GM19239 (cell line): ENCODE measurements at places on chromosomes 6 and 20.

DNA sequence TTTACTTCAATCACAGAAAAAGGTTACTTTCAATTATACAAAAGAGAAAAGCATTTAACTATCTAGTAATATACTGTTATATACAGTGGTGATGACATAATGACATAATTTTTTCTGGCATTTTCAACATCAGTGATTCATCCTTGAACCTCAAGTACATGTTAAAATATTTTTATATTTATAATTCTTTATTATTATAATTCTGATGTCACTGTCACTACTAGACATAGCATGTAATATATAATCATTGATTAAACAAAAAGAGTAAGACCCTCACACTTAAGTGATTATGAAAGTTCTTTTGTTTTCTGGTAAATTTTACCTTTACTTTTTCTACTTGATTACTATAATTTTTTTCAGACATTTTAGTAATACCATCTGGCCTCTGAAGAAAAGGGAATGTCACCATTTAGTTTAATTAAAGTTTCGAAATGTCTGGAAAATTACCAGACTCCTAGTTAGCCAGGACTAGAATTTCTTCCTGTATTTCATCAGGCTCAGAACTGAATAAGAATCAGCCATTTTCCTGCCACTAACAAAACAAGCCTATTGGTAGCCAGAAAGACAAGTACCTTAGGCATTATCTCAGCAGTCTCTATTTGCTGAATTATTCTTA lies 71.5 kb downstream of the FILIP1 start:
- DNase-seq = no peak

GRCh38 chr6:157079771-157080170 lies 243.5 kb downstream of the TMEM242 start:
- no peak for DNase-seq

GRCh38 chr6:111759836-111760785 lies 113.1 kb downstream of the FYN start:
- DNase-seq = no peak

DNA sequence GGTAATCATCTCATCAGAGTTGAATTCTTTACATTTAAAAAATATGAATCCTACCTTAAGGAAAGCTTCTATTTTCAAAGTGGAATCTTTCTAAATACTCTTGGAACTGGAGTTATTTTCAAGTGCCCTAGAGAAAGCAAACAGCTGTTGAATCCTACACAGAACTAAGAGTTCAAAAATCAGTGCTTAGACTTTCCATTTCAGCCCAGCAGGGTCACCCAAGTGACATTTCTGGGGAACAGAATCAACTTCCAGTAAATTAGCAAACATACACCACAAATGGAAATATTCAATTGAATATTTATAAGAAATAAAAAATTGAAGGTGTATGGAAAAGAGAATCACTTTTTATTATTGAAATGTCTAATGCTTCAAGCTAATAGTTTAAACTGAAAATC lies 427.7 kb upstream of the NOX3 start:
- DNase-seq = no peak

DNA sequence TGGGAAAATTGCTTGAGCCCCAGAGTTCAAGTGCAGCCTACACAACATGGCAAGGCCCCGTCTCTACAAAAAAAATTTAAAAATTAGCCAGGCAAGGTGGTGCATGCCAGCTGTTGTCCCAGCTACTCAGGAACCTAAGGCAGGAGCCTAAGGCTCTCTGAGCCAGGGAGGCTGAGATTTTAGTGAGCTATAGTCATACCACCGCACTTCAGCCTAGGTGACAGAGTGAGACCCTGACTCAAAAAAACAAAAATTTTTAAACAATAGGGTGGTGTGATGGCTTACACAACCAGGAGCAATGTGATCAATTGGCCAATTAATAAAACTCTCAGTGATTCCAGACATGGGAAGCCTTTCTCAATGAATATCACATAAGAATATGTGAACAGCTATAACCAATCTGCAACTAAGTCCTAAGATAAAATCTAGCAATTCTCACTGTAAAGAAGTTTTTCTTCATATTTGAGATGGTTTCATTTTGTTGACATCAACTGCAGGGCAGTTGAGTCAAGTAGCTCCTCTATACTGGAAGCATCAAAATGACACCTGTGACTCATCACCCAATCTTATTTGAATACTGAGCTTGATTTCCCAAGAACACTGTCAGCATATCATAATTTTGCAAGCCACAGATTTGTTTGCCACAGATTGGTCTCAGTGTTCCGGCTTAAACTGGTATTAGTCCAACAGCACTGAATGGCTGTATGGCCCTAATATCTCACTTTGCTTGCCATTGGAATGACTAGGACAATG lies 169.0 kb upstream of the GJE1 start:
- no peak for DNase-seq

- DNase-seq = peak; percentile 66
These were observed 126.9 kb downstream of the MRPL14 start for GRCh38 chr6:44000164-44000842.

DNA sequence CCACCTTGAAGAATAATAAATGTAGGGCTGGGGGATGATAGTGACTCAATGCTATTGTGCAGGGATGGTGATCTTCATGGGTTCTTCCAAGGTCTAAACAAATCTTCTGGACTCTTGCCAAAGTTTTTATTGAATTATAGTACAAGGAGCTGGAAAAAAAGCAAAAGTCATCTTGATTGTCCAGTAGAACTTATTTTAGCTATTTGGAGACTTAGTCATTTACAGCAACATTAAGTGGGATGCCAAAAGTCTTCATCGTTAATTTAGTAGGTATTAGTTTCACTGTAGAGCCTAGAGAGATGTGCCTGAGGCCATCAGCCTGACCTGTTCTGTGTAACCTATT lies 212.9 kb upstream of the TBX18 start:
- no peak for DNase-seq

- no peak for DNase-seq
These were observed 14.0 kb upstream of the TAB2 start for GRCh38 chr6:149303468-149303867.

GRCh38 chr6:5278565-5279120 lies 17.3 kb downstream of the FARS2 start:
- DNase-seq = no peak

- no peak for DNase-seq
These were observed 4.9 kb upstream of the TMEM242 start for GRCh38 chr6:157328108-157328692.

- no peak for DNase-seq
These were observed 84.3 kb downstream of the THBS2 start for GRCh38 chr6:169169375-169169774.

DNA sequence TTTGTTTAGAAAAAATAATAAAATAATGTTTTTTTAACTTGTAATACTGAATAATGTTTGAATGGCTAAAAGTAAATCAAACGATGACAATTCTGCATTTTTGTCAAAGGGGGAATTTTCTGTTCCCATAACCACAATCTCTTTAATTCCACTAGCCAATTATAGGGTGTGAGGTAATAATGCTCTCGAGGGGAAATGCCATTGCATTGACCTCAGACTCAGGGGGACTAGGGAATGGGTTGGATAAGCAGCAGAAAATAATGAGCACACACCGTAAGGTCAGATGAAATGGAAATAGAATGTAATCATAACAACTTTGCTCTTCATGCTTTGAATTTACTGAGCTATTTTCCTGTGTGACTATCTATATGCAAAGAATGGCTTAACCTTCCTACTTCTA lies 584.7 kb downstream of the RFPL4B start:
- DNase-seq = no peak

DNA sequence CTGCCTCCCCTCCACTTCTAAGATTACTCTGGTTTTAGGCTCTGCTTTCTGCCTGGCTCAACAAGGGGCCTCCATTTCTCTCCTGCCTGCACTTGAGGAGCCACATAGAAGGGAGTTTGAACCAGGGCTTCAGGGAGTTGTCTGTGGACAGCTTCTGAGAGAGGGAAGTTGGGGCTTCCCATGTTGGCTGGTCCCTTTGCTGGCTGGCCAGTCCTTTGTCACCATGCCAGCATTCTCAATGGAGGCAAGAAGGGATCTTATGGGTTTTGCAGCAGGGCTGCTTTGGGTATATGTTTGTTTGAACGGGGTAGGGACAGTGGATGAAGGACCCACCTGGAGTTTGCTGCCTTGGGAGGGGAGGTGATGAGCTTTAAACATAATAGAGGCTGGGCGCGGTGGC lies 124.9 kb downstream of the CARMIL1 start:
- DNase-seq = no peak

DNA sequence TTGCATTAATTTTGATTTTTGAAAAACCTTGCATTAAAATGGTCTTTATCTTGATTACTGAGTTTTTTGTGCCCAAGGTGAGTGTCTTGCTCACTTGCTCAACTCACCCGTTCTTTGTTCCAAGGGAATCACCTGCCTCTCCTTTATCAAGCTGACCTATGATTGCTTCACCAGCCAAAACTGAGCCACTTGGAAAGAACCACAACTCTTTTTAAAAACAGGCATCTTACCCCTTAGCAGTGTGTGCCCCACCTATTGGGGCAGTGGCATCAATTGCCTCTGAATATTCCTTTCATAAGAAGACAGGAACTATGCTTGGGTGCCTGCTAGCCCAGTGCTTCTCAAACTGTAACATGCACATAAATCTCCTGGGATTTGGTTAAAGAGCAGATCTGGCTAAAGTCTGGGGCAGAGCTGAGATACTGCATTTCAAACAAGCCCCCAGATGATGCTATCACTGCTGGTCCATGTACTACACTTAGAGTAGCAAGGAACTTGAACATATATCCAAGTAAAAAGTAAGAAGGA lies 3.3 kb upstream of the STK38 start:
- DNase-seq = no peak

DNA sequence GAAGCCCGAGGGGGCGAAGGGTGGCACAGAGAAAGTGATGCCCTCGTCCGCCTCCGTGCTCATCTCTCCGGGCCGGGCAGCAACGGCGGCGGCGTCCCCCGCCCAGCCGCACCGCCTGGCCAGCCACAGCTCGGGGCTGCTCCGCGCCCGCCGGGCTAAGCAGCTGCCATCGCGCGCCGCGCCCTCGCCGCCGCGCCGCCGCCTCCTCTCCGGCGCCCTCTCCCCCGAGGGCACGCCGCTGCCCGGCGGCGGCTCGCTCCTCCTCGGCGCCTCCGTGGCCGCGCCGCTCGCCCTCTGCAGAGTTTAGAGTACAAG lies 225 bp downstream of the MAP3K5 start:
- no peak for DNase-seq

- DNase-seq = no peak
These were observed 94.8 kb upstream of the AFDN start for GRCh38 chr6:167731731-167732422.

DNA sequence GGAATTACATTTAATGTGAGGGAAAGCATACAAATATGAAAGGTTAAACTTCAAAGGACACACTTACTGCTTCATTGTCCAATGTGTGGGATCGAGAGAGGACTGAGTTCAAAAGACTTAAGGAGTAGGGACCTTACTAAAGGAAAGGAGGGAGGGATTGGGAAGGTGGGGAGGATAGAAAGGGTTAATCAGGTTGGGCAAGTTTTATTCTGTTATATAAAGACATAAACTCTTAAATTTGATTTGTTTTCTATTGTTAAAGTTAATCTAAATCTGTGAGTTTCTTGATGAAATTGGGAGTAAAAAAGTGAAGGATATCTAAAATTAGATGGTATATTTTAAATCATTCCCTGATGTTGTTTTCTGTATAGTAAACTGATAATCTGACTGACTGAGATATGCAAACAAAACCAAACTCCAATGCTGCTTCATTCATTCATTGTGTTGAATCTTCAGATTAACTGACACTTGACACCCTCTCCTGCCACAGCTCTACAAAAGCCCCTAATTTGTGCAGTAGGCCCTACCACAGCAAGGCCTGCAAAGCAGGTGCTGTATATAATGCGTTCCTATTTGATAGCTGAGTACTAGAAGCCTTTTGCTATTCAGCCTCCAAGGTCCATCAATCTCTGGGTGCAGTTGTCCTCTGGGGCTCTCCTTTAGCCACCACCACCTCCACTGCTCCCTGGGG lies 1.3 kb upstream of the UBE2J1 start:
- DNase-seq = no peak

DNA sequence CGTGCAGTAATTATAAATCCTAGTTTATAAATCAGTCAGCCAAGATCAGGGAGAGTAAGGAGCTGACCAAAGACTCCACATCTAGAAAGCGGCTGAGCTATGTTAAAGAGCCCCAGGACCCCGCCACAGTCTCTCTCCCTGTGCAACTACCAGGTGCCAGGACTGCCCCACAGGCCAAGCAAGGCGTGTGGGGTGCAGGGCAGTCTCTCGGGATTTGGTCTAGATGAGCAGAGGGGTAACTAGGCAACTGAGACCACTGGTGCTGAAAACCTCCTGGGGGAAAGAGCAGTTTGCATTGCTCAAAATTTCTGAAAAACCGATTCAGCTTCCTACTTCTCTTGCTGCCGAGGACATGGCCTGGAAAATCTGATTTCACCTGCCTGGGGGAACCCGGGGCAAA lies 10.4 kb downstream of the PMEPA1 start:
- no peak for DNase-seq

DNA sequence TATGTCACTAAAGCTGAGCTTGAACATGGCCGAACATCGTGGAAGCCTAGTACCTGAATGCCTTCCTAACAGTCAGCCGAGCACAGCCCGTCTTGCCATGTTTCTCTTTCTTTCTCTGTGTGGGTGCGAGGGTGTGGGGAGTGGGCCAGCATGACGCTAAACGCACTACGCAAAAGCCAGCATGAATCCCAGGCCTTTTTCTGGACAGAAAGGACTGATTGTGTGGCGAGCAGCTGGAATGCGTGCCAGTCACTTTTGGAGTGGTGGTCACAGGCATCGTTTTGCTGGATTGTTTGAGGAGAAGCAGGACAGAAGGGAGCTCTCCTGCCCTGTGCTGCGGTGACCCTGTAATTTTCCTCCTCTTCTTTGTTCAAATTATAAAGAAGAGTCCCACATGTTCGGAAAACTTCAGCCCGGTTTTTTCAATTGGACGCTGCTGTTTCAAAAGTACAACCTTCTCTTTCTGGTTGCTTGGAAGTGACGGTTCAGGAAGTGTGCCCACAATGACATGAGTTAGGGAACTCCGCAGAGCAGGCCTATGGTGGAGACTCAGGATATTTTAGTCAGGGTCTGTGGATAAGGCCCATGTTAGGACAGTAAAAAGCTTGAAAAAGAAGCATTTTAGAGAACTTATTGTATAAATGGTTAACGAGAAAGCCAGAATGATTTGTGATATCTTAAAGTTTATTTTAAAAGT lies 54.3 kb downstream of the PDE7B start:
- DNase-seq = no peak

- DNase-seq = peak; percentile 24
These were observed 99.3 kb downstream of the B3GAT2 start for GRCh38 chr6:70857387-70858077.

- no peak for DNase-seq
These were observed 696.5 kb upstream of the CITED2 start for GRCh38 chr6:140070846-140071473.

DNA sequence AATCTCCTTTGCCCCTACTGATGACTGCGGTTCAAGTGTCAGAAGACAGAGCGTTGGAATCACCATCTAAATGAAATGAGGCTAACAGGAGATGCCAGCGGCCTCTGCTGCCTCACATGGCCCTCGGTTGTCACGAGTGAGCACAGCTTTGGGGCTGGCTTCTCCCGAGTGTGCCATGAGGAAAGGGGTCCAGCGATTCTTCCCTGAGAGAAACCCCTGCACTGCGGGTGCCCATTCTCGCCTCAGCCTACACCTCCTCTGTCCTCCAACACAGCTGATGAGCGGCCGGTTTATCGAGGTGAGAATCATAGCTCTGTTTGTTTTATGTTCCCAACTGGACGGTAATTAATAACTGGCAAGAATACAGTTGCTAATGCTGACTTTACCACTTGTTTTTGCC lies 144.7 kb upstream of the RPS6KA2 start:
- DNase-seq = no peak
